ENCODE measurements at places on chromosomes 6 and 20.
A peak's percentile ranks its signal among the peaks of the same experiment; 100 is the strongest.

DNA sequence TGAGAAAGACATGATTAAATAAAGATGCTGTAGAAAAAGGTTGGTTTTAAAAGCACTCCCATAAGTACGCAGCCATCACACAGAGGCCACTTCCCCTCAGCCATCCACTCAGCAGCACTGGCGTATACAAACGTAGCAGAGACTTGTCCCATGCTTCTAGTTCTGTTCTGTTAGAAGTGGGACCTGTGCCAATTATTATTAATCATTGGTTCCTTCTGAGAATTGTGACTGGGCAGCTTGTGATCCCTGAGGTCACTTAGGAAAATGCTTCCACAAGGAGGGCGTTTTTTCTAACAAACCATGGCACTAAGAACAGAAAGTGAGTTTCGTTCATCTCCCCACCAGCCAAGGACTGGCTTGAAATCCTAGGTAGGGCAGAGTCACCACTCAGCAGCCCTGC lies 53.9 kb downstream of the FAM120B start:
- DNase-seq: peak; percentile 22

DNA sequence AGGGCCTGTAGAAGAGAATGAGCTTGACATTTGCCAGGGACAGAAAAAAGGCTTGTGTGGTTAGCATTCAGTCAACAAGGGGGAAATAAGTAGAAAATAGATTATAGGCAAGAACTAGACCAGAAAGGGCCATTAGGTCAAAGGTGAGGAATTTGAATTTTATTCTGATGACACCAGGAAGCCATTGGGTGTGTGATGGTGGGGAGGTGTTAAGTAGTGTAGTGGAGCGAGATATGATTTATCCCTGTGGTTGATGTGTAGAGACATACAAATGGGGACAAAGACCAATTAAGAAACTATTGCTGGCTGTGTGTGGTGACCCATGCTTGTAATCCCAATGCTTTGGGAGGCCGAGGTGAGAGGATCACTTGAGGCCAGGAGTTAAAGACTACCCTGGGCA lies 11.0 kb downstream of the DSTN start:
- DNase-seq: no peak

- peak; percentile 57 for DNase-seq
Observed at GRCh38 chr6:111462770-111463391, 20.1 kb downstream of the REV3L start.

DNA sequence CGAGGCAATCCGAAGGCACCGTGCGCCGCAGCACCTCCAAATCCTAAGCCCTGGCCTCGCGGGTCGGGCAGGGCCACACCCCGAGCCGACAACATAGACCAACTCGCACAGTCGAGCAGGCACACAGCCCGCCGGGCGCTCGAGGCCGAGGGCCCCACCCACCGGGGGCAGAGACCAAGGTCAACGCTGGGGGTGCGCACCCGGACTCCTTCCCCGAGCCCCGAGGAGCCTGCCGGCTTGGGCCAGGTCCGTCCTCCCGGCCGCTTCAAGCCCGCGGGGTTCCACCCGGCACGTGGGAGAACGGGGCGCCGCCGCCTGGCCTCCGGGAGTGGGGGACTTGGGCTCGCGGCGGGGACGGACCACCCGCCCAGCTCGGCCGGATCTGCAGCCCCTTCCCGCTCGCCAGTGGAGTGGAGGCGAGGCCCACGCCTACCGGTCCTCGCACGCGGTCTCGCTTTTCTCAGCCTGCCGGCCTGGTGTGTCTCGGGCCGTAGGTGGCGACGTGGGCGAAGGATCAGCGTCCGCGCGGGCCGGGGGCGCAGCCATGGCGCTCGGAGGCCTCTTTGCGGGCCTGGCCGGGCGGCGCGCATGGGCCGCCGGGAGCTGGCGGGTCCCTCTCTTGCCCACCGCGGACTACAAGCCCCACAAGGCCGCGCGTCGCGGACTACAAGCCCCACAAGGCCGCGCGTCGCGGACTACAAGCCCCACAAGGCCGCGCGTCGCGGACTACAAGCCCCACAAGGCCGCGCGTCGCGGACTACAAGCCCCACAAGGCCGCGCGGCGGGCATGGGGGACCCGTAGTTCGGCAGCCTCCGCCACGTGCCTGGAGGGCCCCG lies at the start of gene UCKL1:
Gene UCKL1, minus strand, starts transcription at position 590 of the 837 bp plus-strand sequence. Its CDS starts 44 bp downstream, at position 546.
- peak; percentile 89 for DNase-seq

GRCh38 chr6:8556370-8557013 lies 121.1 kb upstream of the SLC35B3 start:
- peak; percentile 78 for DNase-seq

- DNase-seq: peak; percentile 76
Observed at GRCh38 chr6:153727885-153728284, 311.2 kb upstream of the OPRM1 start.

GRCh38 chr6:39756582-39756981 lies 31.4 kb upstream of the KIF6 start:
- DNase-seq: no peak

- no peak for DNase-seq
Observed at GRCh38 chr6:29559524-29560287, at the start of gene UBD. TSS of gene UBD (minus strand) at chr6:29559732. CDS start at chr6:29559701, 31 bp downstream.

GRCh38 chr20:9147547-9148024 lies 78.7 kb downstream of the PLCB4 start:
- DNase-seq: peak; percentile 79

GRCh38 chr20:1402149-1402548 lies 9.3 kb upstream of the FKBP1A start:
- DNase-seq: peak; percentile 99

- no peak for DNase-seq
Observed at GRCh38 chr6:24339932-24340331, 17.9 kb downstream of the DCDC2 start.

DNA sequence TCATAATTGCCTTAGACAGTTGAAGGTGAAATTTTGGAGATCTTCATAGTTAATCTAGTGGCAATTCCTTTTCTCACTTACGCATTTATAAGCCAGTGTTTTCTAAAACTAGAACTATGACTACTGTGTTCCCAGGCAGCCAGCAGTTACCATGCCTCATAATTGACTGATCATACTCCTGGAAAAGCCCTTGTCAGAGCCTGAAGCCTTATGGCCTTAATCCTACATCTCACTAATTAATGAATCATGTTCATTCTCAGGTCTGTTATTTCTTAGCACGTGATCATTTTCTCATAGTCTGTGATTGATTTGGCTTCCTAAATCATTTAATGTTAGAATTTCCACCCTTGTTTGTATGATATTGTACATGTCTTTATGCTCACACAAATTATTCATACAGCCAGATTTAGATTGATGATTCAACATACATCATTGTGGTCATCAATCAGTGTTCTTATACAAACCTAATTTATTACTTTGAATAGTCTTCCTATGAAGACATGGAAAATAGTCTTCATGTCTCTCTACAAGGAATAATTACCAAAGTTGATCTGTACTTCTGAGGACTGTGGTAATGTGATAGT lies 132.6 kb upstream of the ASCC3 start:
- DNase-seq: peak; percentile 8

- DNase-seq: no peak
Observed at GRCh38 chr20:43124241-43124640, 65.5 kb downstream of the PTPRT start.

- DNase-seq: peak; percentile 46
Observed at GRCh38 chr20:24773168-24773567, 175.9 kb upstream of the CST7 start.

GRCh38 chr6:16388488-16388887 lies 150.1 kb downstream of the GMPR start:
- DNase-seq: peak; percentile 62

- DNase-seq: peak; percentile 99
Observed at GRCh38 chr6:4606821-4607704, 169.1 kb upstream of the CDYL start.

GRCh38 chr20:13865791-13866351 lies 81.0 kb downstream of the NDUFAF5 start:
- DNase-seq: peak; percentile 12

GRCh38 chr6:96975852-96976251 lies 51.3 kb downstream of the KLHL32 start:
- no peak for DNase-seq

DNA sequence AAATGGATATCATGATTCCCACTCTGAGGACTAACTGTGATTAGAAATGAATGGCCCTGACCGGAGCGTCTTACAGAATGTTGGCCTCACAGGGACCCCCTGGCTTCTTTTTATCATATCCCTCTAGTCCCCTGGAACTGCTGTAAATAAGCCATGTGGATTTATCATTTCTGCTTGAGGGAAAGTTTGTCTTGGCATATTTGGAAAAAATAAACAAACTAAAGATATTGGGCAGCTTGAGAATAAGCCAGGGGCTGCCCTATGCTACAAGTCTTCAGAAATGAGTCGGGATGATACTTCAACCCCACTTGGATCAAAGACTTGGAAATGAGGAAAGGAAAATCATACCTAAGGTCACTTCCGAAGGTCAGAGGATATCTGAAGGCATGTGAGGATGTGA lies 179.1 kb downstream of the THBS2 start:
- no peak for DNase-seq

GRCh38 chr6:37917566-37917965 lies 98.0 kb downstream of the ZFAND3 start:
- no peak for DNase-seq

- DNase-seq: no peak
Observed at GRCh38 chr6:89562093-89562973, 76.2 kb downstream of the LYRM2 start.

DNA sequence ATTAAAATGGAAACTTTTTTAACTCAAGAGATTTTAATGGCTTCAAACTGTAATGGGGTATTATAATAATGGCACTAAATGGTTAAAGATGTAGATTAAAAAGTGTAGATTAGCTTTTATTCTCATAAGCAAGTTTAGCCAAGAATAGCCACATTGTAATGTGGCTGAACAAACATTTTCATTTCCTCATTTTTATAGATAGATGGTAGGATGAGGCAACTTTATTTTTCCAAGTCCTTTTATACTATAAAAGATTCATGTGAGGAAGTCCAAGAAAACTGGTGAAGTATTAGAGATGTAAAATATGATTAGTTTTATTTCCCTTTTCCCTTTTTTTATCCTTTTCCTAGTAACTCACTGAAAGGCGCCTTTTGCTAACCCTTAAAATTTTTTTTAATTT lies 88.8 kb downstream of the ATRN start:
- no peak for DNase-seq

GRCh38 chr6:166277018-166277417 lies 31.2 kb downstream of the PRR18 start:
- peak; percentile 34 for DNase-seq

DNA sequence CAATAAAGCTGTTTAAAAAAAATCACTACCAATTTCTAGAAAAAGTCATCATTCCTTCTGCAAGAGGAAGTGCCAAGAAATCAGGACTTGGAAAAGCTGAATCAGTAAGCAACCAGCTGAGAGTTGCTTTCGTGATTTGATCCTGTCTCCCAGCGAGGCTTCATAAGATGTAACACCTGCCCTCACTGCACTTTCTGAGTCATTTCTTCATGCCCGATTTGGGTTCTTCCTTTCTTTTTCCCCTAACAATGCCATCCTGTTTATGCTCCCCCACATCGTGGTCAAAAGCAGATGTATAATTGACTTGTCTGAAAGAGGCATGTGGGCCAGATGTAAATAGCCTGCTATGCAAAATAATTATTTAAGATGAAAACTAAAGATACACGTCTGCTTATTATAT lies 52.1 kb downstream of the RIPOR2 start:
- DNase-seq: peak; percentile 94

DNA sequence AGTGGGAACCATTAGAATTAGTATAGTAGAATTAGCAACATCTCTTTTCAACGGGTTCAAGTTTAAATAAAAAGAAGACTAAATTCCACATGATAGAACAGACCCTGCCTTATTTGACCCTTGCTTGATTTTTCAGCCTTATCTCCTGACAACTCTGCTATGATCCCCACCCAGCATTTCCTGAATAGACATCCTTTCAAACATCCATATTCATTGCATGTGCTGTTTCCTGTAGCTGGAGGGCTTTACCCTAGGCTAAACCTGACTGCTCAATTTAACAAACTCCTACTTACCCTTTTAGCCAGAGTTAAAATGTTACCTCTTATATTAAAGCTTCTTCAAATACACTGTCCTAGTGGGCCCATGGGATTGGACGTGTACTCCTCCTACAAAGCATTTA lies 594.8 kb upstream of the ARID1B start:
- DNase-seq: no peak

DNA sequence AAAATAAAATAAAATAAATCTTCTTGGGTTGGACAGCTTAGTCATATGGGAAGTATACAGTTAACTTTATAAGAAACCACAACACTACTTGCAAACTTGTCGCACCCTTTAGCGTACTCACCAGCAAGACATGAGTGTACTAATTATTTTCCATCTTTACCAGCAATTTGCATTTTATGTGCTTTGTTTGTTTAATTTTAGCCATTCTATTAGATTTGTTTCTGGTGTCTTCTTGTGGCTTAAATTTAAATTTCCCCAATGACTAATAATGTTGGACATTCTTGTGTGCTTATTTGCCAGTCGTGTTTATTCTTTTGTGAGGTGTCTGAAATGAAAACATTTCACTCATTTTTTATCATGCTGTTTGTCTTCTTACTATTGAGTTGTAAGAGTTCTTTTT lies 1172.2 kb upstream of the CITED2 start:
- DNase-seq: peak; percentile 96

Measured in M059J (cell line).